ENCODE measurements at places on chromosomes 16 and 17. TPM values are rescaled to one million over a fixed set of nuclear protein-coding genes. Genes with fewer than 3 reads are reported as not detected.

OR1F1 gene
- not detected for total RNA-seq

- no peak for DNase-seq
- H3K27ac ChIP-seq = no peak overlapping the region
- no peak overlapping the region for H3K4me3 ChIP-seq
- H3K4me1 ChIP-seq = no peaks in the 10 kb centered on the region
- H3K27me3 ChIP-seq = peaks cover 8% of the 10 kb centered on the region
Observed at GRCh38 chr16:56649820-56650219, 1.9 kb upstream of the MT1B start.

MYO15A gene
- 0.13 TPM for total RNA-seq

BRICD5 gene
- 5.3 TPM for total RNA-seq

GRCh38 chr17:2214047-2214928 lies 89.3 kb downstream of the SMG6 start:
- peaks cover 7% of the 10 kb centered on the region for H3K36me3 ChIP-seq
- peak overlapping the region; percentile 77 for H3K4me3 ChIP-seq
- H3K27me3 ChIP-seq = no peaks in the 10 kb centered on the region
- no peak for DNase-seq

GRCh38 chr17:8087075-8087951 lies at the start of gene ALOX12B:
Gene ALOX12B (minus strand): TSS chr17:8087716. CDS start chr17:8087442, 274 bp downstream.
- H3K27ac ChIP-seq = no peak within 1 kb of the TSS
- H3K27me3 ChIP-seq = no peaks in the 10 kb centered on the region
- no peaks in the 10 kb centered on the region for H3K36me3 ChIP-seq
- peaks cover 8% of the 10 kb centered on the region for H3K4me1 ChIP-seq

HSPB9 gene
- total RNA-seq = not detected

Measured in GM12878 (cell line).